Testis (tissue), 5 donors: ENCODE measurements at places on chromosomes 11 and 22.

GRCh38 chr11:10162222-10162621 is 131.8 kb downstream of the SBF2 start:
- H3K4me3 ChIP-seq: no peak overlapping the region
- H3K36me3 ChIP-seq: no peaks in the 10 kb centered on the region
- H3K27me3 ChIP-seq: no peaks in the 10 kb centered on the region
- no peak overlapping the region for H3K27ac ChIP-seq
- DNase-seq: no peak

DNA sequence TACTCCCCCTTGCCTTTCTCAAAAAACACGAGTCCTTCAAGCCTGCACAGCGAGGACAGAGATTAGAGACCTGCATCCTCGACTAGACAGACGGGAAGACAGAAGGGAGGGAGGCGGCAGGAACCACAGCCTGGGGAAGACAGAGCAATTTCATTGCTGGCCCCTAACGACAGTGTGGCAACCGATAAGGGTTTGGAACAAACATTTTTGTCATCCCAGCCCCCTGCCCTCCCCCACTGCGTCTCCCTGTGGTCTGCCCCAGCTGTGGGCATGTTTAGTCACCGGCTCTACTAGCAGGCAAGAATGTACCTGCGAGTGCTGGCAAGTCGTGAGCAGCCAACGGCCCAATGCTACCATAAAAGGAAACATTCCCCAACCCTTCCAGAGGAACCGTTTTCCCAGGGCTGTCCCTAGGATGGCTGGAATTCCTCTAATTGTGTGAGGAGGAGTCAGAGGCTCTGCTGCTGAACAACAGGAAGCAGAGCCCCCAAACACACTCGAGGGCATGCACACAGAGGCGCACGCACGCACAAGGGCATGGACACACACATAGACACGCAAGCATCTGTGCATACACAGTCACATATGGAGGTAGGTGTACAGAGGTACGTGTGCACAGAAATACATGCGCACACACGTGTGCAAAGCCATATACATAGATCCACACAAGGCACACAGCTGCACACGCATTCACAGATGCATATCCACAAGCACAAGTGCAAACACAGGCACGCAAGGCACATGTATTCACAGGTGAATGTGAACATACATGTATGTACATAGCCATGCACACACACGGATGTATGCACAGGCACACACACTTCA is 58.3 kb downstream of the MYH9 start:
- no peak for DNase-seq
- H3K27me3 ChIP-seq: no peaks in the 10 kb centered on the region
- peaks cover 90% of the 10 kb centered on the region for H3K4me1 ChIP-seq
- no peaks in the 10 kb centered on the region for H3K36me3 ChIP-seq
- peak overlapping the region; percentile 89 for H3K27ac ChIP-seq

DNA sequence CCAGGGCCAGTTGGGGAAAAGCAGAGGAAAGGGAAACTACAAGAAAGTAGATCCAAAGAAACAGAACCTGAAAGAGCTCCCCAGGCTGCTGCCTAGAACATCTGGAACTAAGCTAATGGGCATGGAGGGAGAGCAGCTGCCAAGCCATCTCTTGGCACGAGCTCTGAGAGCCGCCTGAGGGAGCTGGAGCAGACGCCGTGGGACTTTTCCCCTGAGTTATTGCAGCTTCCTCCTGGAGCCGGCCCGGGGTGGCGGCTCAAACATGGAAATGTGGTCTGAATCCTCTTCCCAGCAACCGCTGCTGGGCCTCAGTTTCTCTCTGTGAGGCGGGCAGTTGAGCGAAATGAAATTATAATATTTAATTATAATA is 41.8 kb downstream of the LIF start:
- no peaks in the 10 kb centered on the region for H3K36me3 ChIP-seq
- H3K27me3 ChIP-seq: no peaks in the 10 kb centered on the region
- peak; percentile 67 for DNase-seq
- peaks cover 64% of the 10 kb centered on the region for H3K4me1 ChIP-seq

DNA sequence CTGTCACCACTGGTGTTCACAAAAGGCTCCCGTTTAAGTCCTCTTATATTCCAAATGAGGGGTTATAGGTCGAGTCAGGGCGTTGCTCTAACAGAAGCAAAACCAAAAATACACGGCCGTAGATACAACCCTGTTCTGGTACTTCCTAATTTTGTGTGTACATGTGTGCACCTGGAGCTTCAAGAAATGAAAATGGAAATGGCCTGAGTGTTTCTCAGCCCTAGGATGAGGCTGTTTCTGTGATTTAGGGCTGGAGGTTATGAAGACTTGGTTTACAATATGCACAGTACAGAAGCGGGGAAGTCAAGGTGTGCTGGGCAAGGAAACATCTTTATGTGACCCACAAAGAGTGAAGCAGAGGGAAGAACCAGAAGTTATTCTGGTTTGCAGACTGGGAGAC is 110.4 kb upstream of the OR4B1 start:
- DNase-seq: no peak
- no peaks in the 10 kb centered on the region for H3K36me3 ChIP-seq
- peaks cover 7% of the 10 kb centered on the region for H3K4me1 ChIP-seq
- H3K27ac ChIP-seq: no peak overlapping the region
- H3K27me3 ChIP-seq: no peaks in the 10 kb centered on the region
